ENCODE measurements at places on chromosomes 12 and 14. TPM values are rescaled to one million over a fixed set of nuclear protein-coding genes. Genes with fewer than 3 reads are reported as not detected.
A peak's percentile ranks its signal among the peaks of the same experiment; 100 is the strongest.

GRCh38 chr12:121804417-121805111 lies 755 bp downstream of the SETD1B start:
- no peak for DNase-seq

The PRH1 gene
- polyA plus RNA-seq, result 1.6 TPM

DNA sequence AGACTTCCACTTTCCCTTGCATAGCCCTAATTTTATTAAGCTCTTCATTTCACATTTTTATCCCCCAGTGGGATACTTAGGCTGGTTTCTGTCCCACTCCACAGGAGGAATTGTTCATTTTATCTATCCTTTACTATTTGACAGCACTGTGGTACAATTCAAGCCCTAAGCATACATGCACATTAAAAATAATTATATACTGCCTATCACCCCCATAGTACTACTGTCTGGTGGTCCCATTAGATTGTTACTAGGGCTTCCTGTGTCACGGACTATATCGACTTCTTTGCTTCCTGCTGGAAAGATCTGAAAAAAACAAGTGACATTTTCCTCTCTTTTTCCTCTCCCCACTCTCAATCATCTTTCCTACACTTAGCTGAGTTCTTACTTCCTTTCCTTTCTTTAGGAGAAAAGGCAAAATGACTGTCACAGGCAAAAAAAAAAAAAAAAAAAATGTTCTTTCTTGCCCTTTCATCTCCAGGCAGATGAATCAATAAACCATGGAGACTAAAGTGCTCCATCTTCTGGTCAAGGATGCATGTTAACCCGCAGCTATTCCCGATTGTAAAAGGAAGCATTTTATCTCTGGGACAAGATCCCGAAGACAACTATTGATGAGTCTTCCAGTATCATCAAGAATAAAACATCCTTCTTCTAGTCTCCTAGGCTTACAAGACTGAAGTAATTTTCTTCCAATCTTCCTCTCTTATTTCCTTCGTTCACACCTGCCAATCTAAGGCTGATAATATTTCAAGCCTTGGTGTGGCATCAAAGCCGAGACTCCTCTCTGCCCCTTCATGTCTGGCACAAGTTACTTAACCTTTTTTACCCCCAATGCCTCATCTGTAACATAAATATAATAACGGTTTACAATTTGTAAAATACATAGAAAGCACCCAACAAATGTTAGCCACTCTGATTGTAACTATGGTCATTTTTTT lies 94.4 kb upstream of the PLEKHG7 start:
- peak; percentile 50 for DNase-seq

The AQP2 gene
- not detected for polyA plus RNA-seq

- no peak for DNase-seq
Measured at GRCh38 chr12:2735432-2735831, 59.3 kb upstream of the FKBP4 start.

DNA sequence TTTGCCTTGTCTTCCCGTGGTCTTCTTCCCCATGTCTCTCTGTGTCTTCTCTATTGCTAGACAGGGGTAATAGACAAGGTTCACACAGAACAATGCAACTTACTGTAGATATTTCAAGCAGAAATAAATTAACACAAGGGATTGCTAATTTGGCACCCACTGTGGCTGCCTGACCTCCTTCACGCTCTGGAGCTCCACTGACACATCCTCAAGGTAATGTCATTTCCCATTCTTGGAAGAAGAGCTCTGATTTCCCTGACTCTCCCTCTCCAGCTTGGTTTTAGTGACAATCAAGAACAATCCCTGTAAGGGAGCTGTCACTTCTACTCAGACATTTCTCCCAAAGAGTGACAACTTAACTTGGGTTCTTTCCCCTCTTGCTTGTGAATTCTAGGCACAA lies 105.4 kb upstream of the NAP1L1 start:
- DNase-seq, result no peak

GRCh38 chr12:71046215-71046614 lies 111.6 kb downstream of the TSPAN8 start:
- peak; percentile 64 for DNase-seq

DNA sequence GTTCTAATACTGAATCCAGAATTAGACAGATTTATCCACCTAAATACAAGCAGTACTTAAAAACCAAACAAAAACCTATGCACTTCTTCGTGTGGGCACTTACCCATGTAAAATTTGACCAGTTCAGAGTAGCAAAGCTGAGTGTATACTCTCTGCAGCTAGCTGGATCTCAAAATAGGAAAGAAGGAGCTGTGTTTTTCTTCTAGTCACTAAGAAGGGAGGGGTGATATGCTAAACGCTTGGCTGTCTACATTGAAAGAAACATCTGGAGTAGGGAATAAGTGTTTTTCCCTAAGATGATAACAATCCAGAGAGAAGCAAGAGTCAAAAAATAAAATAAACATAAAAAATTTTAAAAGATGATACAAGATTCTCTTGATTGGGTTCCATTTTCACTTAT lies 20.0 kb downstream of the RBMS2 start:
- DNase-seq, result no peak

Data from fibroblast of lung (primary cell).